ENCODE measurements at places on chromosomes 13 and 19.

- DNase-seq: peak; percentile 52
Observed at GRCh38 chr13:79776531-79777295, 295.8 kb downstream of the NDFIP2 start.

DNA sequence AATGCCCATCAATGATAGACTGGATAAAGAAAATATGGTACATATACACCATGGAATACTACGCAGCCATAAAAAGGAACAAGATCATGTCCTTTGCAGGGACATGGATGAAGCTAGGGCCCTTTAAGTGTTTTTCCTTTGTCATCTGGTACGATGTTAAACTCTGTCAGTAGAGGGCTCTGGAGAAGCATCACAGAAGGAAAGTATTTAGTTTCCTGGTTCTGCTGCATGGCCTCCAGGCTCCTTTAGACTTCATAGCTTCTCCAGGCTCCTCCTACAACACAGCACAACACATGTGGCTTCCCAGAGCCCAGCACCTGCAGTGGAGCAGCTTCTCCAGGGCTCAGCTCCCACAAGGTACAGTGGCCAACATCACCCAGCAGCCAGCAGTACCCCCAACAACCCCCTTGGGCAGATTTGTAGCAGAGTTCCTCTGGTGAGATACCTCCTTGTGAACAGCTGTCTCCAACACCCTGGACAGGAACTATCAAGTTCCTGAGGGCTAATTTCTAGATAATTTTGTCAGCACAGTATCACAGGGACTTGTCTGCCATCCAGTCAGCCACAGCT, 63.4 kb downstream of the KCTD12 start:
- peak; percentile 59 for DNase-seq

- peak; percentile 89 for DNase-seq
Observed at GRCh38 chr19:2041683-2042484, 9.2 kb downstream of the MKNK2 start.

DNA sequence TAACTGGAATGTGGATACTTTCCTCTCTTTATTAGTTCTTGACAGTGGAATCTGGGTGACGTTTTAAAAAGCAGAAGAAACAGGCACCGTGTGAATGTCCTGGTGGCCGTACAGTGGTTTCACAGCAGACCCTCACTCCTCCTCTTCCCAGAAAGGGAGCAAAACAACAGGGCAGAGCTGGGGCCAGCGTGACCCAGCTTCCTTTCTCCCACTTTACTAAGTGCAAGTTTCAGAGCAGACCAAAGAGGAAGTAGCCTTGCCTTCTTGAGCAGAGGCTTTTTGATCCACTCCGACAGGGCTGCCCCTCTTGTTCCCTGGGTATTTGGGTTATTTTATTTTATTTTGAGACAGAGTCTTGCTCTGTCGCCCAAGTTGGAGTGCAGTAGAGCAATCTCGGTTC, 19.6 kb upstream of the C19orf33 start:
- DNase-seq: no peak

DNA sequence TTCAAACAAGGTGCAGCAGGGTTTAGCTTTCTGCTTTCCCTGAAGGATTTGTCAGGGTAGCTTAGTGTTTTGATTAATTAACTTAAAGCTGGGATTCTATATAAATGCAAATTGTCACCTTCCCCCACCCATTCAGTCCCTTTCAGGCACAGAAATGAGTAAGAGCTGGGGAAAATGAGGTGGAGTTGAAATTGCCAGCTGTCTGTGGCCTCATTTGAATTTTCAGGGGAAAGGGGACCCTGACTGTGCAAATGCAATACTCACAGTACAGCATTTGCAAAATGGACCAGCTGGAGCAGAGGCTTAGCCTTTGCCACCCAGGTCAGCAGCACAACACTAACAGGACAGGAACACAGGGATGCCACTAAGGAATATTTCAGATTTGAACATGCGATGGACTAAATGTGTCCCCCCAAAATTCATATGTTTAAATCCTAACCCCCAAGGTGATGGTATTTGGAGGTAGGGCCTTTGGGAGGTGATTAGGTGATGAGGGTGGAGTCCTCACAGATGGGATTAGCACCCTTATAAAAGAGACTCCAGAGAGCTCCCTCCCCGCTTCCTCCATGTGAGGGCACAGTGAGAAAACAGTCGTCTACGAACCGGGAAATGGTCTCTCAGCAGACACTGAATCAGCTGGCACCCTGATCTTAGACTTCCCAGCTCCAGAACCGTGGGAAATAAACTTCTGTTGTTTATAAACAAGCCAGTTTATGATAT, 59.5 kb upstream of the CYSLTR2 start:
- DNase-seq: no peak

DNA sequence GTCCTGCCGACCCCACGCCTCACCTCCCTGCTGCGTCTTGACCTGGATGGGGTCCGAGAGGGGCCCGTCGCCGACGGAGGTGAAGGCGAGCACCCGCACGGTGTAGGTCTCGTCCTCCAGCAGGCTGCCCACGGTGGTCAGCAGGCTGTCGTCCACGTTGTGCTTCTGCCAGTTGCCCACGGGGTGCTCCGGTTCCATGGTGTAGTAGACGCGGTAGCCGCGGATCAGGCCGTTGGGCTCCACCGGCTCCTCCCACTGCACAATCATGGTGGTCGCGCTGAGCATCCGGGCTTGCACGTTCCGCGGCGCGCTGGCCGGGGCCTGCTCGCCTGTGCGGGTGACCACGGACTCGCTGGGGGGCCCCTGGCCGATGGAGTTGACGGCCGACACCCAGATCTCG, 96.7 kb downstream of the PTPRS start:
- no peak for DNase-seq

DNA sequence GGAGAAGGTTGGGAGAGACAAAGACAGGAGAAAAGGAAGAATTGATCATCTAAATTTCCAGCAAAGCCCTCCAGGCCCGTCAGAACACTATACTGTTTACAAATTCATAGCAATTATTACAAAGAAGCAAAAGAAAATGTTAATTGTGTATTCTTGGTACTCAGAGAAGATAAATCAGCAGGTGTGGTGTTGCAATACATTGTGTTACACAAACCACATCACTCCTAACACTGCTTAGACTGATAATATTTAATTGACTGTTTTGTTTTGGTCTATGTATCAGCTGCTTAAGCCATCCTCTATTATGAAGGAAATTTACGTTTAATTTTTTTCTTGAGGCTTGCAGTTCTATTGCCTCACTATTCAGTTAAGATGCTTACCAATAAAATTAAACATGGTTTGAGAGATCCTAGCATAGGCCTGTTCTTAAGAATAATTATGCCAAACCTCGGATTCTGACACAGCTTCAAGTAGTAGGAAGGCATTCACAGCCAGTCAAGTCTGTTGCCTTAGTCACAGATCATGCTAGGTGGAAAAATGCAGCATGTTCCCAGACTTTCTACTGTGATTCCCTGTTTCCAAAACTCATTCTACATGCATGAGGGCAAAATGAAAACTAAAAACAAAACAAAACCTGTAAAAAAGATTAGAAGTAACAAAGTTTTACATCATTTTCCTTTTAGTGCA, 129.2 kb downstream of the TBC1D4 start:
- DNase-seq: peak; percentile 33

DNA sequence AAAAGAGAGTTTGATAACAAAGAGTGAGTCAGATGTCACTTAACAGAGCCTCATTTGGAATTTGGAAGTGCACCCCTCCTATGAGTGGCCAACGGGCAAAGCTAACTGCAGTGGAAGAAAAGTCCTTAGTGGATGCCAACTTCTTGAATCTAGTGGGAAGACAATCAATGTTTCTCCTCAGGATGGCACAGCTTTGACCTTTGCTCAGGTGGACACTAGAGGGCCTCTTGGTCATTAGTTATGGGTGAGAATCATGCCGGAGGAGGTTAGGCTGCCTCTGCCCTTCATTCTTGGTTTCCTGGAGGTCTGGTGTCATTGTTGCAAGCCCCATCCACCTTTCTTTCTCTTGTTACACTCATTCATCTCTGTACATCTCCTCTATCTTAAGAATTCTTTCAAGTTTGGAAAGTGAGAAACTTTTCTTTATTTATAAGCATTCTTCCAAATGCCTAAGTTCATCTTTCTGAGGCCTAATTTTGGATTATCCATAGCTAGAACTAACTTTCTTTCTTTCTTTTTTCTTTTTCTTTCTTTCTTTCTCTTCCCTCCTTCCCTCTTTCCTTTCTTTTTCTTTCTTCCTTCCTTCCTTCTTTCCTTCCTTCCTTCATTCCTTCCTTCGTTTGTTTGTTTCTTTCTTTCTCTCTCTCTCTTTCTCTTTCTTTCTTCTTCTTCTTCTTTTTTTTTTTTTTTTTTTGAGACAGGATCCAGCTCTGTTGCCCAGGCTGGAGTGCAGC, 327.2 kb upstream of the TSHZ3 start:
- DNase-seq: no peak

- peak; percentile 48 for DNase-seq
Observed at GRCh38 chr13:100176801-100177400, 88.0 kb downstream of the PCCA start.

- DNase-seq: no peak
Observed at GRCh38 chr19:3474010-3474409, 6.3 kb downstream of the SMIM24 start.

DNA sequence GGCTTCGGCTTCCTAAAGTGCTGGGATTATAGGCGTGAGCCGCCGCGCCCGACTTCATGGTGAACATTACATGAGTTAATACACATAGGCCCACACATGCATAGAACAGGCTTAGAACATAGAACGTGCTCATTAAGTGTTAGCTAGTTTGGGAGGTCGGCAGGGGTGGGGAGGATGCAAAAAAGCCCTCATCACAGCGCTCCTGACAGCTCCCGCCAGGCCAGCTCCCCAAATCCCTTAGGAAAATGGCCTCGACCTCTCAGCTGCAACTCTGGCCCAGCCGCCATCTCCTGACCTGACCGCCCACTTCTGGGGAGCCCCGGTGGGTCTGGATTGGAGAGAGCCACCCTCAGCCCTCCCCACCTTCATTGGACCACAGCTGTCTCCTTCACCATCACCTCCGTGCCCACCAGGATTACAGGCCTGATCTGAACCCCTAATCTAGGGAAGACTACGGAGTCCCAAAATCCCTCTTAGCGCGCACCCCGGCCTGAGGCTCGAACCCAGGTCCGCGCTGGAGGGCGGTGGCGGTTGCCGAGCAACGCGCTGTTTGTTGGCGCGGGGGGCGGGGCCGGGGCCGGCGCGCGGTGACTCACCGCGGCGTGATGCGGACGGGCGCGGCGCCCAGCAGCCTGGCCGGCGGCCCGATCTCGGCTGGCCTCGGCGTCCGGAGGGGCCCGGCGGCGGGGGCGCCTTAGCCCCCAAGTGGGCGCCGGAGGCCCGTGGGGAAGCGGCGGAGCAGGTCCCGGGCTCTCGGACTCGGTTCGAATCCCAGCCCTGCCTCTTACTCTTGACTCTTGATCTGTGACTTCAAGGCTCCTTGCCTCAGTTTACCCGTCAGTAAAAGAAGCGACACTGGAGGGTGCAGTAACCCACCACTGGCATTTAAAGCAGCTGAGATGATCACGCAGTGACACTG, 26.7 kb upstream of the NANOS3 start:
- peak; percentile 83 for DNase-seq

DNA sequence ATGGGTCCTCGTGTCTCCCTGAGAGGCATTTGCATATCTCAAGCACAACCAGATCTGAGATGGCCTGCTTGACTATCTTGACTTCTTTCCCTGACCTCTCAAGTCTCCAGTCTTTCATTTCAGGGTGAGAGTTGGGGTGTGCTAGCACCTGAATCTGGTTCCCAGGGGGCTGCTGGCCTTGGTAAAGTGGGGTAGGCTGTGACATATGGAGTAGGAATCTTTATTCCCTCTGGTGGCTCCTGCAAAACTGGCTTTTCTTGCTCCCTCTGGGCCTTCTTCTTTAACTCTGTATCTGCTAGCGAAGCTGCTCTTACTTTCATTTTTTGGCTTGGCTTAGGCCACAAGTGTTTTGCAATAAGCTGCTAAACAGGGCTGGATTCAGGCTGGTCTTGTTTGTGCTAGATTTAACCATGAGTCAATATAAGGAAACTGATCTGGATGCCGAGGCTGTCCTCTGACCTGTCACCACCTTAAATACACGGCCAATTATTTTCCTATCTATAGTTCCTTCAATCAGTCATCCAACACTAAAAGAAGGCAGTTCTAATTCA, 42.3 kb downstream of the ZNF493 start:
- DNase-seq: no peak

- DNase-seq: peak; percentile 55
Observed at GRCh38 chr13:114212158-114212495, 22.6 kb upstream of the CDC16 start.

- DNase-seq: peak; percentile 58
Observed at GRCh38 chr19:28936001-28936400, 276.9 kb downstream of the UQCRFS1 start.

DNA sequence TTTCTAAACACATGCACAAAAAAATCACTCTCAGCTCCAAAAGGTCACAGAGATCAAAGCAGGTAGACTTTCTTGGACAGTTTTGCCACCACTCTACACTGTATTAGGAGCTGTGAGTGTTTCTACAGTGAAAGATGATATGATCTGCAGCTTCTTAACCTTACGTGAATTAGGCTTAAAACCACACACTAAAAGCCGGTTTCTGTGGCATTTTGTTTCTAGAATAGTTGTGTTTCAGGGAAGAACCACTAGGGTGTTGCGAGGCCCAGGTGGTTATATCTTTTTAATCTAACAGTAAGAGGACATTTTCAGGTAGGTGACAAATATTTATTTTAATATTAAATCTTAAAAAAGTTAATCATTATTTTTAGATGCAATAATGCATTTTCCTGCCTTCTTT, 216.4 kb downstream of the KLF5 start:
- DNase-seq: no peak

- no peak for DNase-seq
Observed at GRCh38 chr13:44698066-44698465, 121.9 kb upstream of the TSC22D1 start.

GRCh38 chr19:55820037-55820436, 11.8 kb downstream of the NLRP11 start:
- no peak for DNase-seq

- no peak for DNase-seq
Observed at GRCh38 chr13:99065235-99066015, 87.6 kb upstream of the DOCK9 start.

GRCh38 chr19:7069904-7070226, 362 bp downstream of the ZNF557 start:
- DNase-seq: no peak

DNA sequence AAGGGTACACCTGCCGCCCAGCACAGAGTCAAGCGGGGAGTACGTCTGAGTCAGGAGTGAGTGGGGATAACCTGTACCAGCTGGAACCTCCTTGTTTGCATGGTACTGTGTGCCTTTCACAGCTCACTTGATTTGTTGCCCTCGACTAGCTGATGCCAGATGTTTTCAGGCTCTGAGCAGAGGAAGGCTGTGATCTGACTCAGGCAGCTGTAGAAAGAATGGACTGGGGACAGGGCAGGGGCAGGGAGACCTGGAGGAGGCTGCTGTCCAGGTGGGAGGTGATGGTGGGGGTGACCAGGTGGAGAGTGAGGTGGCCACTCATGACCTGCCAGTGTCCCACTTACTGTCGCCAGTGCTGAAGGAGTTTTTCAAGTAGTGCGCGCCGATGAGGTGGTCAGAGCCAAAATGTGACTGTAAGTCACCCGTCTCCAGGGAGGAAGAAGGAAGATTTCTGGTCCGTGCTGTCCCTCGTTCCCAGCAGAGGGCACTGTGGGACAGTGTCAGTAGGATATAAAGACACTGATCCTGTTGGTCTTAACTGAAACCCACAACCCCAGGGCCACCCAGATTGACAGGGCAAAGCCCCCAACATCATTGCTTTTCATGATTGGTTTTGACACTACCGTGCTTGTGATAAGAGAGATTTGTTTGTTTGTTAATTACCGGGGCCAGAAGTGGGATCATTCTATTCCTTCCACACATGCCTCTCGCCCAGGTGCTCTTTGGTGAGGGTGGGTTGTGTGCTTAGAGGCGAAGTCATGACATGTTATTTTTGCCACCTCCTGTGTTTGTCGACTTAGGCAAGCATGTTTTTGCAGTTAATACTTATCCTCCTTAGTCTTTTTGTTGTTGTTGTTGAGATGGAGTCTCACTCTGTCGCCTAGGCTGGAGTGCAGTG, 128.4 kb downstream of the DPF1 start:
- DNase-seq: peak; percentile 60
